ENCODE measurements at places on chromosomes 13 and 19.

DNA sequence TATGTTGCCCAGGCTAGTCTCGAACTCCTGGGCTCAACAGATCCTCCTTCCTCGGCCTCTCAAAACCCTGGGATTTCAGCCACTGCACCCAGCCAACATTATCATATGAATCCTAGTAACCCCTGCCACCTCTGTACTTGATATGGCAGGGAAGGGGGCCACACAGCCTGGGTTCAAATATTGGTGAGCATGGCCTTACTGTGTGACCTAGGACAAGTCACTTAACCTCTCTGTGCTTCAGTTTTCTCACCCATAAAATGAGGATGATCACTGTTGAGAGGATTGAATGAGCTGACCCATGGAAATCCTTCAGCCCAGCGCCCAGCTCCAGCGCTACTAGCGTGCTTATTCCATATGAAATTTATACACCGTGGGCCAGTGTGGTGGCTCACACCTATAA lies 3.6 kb upstream of the COMP start:
- DNase-seq = no peak

DNA sequence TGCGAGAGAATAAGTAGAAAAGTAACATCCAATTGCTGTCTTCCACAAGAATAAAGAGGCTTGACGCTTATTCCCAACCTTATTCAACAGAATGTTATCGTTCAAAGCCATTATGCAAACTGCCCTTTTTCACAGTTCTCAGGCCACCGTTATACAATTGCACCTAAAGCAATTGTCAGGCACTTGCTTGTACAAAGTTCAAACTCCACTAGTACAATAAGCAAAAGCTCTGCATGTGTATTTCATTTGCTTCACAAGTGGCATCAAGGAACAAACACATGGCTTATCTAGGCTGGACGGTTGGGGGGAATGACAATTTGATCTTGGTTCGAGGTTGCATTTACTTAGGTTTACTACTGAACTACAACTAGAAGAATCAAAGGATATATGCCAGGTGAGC lies 815.6 kb downstream of the EFNB2 start:
- DNase-seq = no peak

DNA sequence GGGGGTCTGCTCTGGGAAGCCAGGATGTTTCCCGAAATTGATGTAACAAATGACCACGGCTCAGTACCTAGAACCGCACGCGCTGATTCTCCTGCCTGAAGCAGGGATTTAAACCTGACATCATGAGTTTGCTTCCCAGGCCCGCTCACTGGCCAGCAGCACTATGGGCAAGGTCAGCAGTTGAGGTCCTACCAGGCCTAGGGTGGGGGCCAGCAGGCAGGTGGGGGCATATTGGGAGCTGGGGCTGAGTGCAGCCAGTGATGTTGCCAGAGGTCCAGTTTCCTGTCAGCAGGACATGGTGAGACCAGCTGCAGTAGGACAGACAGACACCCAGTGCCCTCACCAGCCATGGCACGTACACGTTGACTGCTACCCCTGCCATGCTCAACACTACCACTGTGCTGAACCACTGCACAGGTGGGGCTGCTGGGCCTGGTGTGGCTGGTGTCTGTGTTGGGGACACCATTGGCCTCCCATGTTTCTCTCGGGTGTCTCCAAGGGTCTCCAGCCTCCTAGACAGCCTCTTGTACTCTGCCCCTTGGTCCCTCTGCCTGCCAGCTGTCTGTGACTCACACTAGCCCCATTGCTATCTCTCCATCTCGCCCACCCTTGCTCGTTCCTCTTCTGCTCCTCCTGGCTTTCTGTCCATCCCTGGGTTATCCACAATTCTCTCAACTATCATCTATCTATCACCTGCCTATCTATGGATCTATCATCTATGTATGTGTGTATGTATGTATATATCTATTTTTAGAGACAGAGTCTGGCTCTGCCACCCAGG lies 1.1 kb upstream of the C19orf85 start:
- DNase-seq = no peak

GRCh38 chr13:28320884-28321574 lies 173.9 kb downstream of the FLT1 start:
- peak; percentile 59 for DNase-seq

DNA sequence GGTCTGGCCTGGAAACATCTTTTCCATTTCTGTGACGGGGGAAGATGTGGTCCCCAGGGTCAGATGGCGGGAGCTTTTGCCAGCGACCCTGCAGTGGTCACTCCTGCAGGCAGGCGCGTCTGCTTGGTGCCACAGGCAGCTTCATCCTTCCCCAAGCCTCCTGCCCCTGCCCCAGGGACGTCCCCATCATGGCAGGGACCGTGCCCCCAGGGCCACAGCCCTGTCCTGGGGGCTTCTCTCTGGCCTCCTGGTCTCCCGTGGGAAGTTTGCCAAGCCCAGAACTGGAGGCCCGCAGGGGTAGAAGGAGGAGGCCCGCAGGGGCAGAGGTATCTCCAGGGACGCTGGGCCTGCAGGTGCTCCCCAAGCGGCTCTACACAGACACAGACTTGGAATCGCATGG lies 47.5 kb downstream of the TMEM255B start:
- DNase-seq = no peak
